Activated CD4-positive, alpha-beta T cell treated with anti-CD3 and anti-CD28 coated beads, Interleukin-2, amount 50 U/mL, for 16 hours (primary cell): ENCODE measurements at places on chromosomes 4 and X.

DNA sequence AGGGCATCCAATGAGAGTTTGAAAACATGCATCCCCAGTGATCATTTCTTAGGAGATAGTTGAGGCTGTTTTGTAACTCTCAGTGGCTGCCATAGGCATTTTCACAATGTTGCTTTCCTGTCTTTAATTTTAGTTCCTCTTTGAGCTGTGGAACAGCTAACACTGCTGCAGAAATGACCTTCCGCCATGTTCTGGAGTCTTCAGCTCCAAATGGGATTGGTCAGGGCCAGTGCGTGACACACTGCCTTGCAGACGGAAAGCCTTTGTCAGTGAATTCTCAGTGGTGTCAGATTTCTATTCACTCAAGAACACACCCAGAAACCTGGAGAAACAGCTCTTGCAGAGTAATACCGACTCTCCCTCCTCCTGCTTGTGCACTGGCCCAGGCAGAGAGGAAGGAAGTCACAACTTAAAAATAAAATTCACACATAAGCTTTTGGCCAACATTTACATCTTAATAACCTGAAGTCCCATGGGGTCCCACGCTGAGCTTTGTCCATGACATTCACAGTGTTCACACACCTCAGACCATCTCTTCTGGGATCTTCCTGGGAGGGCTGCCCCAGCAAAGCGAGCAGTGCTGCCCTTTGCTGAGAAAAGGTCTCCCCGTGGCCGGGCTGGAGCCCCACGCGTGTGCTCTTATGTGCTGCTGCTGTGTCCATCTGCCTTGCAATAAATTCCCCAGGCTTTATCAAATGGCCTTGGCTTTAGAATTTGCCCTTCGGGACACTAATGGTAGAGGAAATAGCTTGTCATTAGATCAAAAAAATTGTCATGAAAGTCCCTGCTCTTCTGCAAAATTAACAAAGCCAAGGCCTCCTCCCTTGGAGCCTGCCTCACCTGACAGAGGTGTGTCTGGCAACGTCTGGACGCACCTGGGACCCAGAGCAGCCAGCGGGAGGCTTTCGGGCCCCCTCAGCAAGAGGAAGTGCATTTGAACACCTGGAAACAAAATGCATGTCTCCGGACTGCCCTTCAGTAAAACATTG, 126.8 kb downstream of the IRF2 start:
- no peak for DNase-seq

- DNase-seq, result no peak
These were observed 46.7 kb downstream of the TMEM156 start for GRCh38 chr4:38985410-38986100.

DNA sequence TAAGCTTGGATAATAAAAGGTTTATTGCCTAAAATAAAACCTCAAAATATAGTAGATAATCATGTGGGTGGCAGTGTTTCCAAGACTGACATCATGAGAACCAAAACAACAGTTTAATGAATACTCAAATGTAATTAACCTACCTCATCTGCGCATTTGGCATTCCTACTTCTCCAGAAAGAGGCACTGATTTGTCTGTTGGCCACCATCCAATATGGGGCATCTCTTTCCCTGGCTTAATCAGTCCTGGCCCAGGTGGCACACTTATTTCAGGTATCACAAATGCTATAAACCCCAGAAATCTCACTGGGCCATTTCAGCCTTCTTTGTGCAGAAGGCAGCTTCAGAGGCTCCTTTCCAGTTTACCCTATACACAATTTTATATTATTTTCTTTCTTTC, 192.2 kb downstream of the COMMD8 start:
- DNase-seq, result no peak

- peak; percentile 46 for DNase-seq
These were observed 34.9 kb downstream of the FTHL17 start for GRCh38 chrX:31036895-31037294.

DNA sequence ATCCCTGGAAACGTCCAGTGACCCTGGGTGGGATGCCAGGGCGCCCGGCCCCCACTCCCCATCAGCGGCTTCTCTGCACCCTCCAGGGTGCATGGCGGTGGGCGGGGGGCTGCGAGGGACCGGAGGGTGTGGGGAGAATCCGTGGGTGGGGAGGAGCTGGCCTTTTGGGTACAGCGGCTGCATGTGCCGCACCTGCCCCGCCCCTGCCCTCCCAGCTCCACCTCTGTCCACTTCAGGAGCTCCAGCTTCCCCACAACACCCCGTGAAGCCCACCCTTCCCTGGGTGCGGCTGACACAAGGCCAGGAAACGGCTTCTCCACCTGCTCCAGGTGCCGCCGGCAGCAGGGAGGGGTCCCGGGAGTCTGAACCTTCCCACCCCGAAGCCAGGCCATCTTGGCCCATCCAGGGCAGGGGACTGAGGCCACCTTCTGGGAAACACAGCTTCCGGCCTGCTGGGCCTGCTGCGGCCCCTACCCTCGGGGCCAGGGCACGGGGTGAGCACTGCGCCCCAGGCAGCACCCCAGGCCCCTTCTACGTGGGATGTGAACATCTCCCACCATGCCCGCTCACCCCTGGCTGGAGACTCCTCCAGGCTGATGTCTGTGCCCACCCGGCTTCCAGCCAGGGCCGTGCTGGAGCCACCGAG, 34.6 kb downstream of the CPLX1 start:
- no peak for DNase-seq

DNA sequence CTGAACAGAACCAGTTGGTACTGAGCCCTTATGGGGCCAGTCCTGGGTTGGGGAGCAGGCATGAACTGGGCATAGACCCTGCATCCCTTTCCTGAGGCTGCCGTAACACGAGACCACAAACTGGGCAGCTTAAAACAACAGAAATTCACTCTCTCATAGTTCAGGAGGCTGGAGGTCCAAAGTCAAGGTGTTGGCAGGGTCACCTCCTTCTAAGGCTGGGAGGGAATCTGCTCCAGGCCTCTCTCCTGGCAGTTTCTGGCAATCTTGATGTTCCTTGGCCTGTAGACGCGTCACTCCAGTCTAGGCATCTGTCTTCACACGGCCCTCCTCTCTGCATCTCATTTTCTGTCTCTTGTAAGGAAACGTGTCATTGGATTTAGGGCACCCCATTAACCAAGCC, 19.8 kb upstream of the SORCS2 start:
- DNase-seq, result no peak

GRCh38 chr4:89287945-89288344, 19.7 kb downstream of the GPRIN3 start:
- no peak for DNase-seq

GRCh38 chr4:146632770-146633470, 5.8 kb upstream of the POU4F2 start:
- no peak for DNase-seq

- DNase-seq, result no peak
These were observed 211.9 kb downstream of the DCAF12L2 start for GRCh38 chrX:125954236-125954635.

DNA sequence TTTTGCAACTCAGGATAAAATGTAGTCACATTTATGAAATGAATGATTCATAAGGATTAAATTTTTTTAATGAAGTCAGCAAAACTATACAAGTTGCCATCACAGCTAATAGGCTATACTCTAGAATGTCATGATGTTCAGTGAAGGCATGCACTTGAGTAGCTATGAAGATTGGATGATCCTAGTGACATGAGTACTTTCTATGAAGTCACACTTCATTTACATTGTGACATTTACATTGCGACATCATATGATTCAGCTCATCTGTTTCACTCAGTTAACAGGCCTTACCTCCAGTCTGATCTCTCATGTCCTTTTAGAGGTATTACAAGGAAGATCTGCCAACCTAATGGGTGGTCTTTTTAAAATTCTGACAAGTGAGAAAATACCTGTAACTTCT, 82.7 kb upstream of the FGF13 start:
- no peak for DNase-seq

GRCh38 chr4:26127851-26128337, 192.9 kb upstream of the RBPJ start:
- no peak for DNase-seq

- DNase-seq, result no peak
These were observed 202.2 kb upstream of the ETNPPL start for GRCh38 chr4:108965016-108965415.

DNA sequence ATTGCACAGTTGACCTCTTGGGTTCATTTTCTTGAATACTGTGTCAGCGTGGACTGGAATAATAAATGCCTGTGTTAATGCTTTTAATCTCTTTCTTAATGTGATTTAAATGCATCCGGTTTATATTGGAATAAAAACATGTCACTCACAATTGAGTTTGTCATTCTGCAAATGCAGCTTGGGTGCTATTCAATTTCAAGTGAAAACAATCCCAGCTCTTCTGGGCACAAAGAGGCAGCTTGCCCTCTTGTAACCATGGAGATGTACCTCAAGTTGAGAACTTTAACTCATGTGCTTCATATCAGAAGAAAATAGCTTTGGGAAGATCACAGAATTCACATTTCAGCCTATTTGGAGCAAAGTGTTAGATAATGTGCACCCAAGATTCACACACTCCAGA, 355.7 kb upstream of the GNPDA2 start:
- DNase-seq, result no peak

- no peak for DNase-seq
These were observed 1.2 kb downstream of the RBBP7 start for GRCh38 chrX:16868920-16869319.

GRCh38 chrX:155127465-155127864, 56.2 kb downstream of the BRCC3 start:
- DNase-seq, result no peak

- DNase-seq, result no peak
These were observed 40.4 kb downstream of the CPLX1 start for GRCh38 chr4:785332-786073.

DNA sequence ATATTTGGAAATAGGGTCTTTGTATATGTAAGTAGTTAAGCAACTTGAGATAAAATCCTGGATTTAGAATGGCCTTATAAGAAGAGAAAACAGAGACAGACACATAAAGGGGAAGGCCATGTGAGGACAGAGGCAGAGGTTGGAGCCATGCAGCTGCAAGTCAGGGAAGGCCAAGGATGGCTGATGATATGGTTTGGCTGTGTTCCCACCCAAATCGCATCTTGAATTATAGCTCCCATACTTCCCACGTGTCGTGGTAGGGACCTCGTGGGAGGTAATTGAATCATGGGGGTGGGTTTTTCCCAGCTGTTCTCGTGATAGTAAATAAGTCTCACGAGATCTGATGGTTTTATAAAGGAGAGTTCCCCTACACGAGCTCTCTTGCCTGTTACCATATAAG, 76.3 kb downstream of the STK32B start:
- DNase-seq, result no peak

- no peak for DNase-seq
These were observed 57.5 kb upstream of the SORCS2 start for GRCh38 chr4:7134737-7135388.

- no peak for DNase-seq
These were observed 5.6 kb upstream of the PCDH7 start for GRCh38 chr4:30714408-30715031.

- DNase-seq, result no peak
These were observed 58.5 kb upstream of the PABPC4L start for GRCh38 chr4:134260126-134260525.

DNA sequence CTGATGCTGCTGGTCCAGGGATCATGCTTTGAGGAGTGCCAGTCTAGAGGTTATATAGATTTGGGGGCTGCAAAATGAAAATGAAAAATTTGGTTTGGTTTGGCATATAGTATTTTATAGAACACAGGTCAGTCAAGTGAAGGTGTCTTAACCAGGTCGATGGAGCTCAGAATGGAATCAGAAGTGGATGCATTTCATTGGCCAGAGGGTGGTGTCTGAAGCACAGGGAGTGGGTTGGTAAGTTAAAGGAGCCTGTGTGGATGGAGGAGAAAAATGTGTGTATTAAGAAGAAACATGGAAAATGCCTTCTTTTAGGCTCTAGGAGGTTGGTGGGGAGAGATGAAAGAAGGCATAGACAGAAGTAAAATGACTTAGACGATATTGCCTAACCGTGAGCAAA, 8.6 kb downstream of the GALNT7 start:
- no peak for DNase-seq

DNA sequence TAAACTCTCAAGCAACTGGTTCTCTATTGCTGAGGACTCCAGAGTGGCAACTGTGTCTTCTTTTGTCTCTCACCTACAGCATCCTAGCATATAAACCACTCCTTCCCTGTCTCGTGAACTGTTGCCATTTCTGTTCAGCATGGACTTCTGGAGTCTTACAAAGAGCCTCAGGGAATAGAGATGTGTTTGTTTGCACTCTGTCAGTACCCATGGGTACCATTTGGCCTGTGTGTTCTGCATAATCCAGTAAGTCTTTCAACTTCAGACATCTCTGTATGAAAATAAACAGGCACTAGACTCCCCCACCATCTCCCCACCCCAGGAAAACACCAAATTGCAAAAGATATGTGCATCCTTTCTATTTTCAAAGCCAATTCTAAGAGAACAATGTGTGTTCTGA, 1351.6 kb upstream of the PABPC4L start:
- DNase-seq, result no peak

DNA sequence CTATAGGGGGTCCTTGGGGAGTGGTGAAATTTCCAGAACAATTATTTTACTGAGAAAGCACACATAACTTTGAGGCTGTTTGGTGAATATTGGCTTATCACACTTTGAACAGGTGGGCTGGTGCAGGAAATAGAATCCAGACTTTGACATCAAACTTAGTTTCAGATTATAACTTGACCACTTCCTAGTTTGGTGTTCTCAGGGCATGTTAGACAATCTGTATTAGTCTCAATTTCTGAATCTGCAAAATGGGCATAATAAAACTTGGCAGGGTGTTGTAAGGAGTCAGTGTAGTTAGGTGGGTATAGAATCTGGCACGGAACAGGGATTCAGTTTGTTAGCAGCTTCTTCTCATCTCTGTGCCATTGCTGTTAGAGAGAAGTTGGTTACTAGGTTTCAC, 43.3 kb upstream of the MBNL3 start:
- no peak for DNase-seq

GRCh38 chrX:16155581-16156096, 11.6 kb upstream of the MAGEB17 start:
- DNase-seq, result no peak

DNA sequence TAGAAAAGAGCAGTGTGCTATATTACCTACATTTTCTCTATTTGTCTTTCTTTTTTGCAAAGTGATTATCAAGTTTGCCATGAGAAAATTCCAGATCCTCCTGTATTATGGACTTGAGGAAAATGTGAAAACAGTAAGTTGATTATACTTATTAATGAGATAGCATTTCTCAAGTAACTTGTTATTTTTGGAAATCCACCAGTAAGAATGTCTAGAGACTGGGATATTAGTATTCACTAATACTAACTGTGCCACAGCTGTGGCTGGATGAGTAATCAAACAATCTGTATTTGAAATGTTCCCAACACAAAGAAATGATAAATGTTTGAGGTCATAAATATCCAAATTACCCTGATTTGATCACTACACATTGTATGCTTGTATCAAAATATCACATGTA, 147.0 kb upstream of the CTSO start:
- no peak for DNase-seq

DNA sequence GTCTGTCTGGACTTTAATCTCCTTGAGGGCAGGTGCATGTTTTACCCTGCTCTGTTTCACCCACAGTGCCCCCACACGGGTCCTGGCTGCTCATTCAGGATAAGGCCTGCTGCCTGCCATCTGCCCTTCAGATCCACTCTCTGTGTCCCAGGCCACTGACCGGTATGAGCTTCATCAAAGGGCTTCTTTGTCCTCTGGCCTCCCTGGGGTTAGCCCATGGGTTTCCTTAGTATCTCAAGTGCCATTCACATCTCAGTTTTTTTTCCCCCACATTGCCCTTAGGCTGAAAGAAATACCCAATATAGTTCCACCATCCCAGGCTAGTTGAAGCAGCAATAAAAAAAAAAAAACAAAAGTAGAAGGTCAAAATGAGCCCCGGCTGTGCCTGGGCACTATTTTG, 9.3 kb downstream of the CD99L2 start:
- no peak for DNase-seq

- peak; percentile 86 for DNase-seq
These were observed 167.5 kb upstream of the MAP3K15 start for GRCh38 chrX:19682712-19683331.

- DNase-seq, result no peak
These were observed 13.9 kb upstream of the DCK start for GRCh38 chr4:70979445-70980008.
